ENCODE measurements at places on chromosomes 6 and 20. TPM values are rescaled to one million over a fixed set of nuclear protein-coding genes. Genes with fewer than 3 reads are reported as not detected.
A peak's percentile ranks its signal among the peaks of the same experiment; 100 is the strongest.

- H3K36me3 ChIP-seq = no peaks in the 10 kb centered on the region
- no peak overlapping the region for H3K27ac ChIP-seq
- no peaks in the 10 kb centered on the region for H3K4me1 ChIP-seq
- H3K4me3 ChIP-seq = no peak overlapping the region
- peaks cover 25% of the 10 kb centered on the region for H3K27me3 ChIP-seq
- peak; percentile 26 for DNase-seq
Measured at GRCh38 chr20:3068986-3069900, 2.2 kb upstream of the OXT start.

GRCh38 chr6:37115236-37115895 lies 54.6 kb upstream of the PIM1 start:
- H3K27me3 ChIP-seq = no peaks in the 10 kb centered on the region
- no peak overlapping the region for H3K27ac ChIP-seq
- H3K36me3 ChIP-seq = no peaks in the 10 kb centered on the region
- no peak overlapping the region for H3K4me3 ChIP-seq
- no peak for DNase-seq
- no peaks in the 10 kb centered on the region for H3K4me1 ChIP-seq

GRCh38 chr6:108118810-108119768 lies 44.5 kb upstream of the OSTM1 start:
- H3K27me3 ChIP-seq = peaks cover 75% of the 10 kb centered on the region
- H3K36me3 ChIP-seq = peaks cover 21% of the 10 kb centered on the region
- H3K4me1 ChIP-seq = peaks cover 22% of the 10 kb centered on the region
- no peak for DNase-seq
- H3K4me3 ChIP-seq = no peak overlapping the region
- H3K27ac ChIP-seq = no peak overlapping the region

DNA sequence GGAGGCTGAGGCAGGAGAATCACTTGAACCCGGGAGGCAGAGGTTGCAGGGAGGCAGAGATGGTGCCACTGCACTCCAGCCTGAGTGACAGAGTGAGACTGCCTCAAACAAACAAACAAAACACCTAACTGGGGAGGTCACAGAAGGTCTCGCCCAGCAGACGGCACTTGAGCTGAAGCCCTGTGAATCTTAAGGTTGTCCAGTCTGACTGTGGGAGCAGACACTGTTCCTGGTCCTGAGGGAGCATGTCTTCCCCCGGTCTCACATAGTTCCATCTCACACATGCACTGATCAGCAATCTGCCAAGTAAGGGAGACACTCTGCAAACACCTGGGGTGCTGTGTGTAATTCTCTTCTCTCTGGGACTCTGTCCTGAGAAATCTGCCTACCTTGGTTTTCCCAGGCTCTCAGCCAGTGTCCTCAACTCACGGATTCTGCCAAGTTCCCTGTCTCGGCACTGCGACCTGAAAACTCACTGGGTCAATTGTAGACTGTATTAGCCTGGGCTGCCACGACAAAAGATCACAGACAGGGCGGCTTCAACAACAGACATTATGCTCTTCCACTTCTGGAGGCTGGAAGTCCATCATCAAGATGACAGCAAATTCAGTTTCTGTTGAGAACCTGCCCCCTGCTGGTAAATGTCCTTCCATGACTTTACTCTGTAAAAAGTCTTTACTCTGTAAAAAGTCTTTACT lies 94.3 kb downstream of the JPH2 start:
- peak; percentile 54 for DNase-seq
- H3K36me3 ChIP-seq = no peaks in the 10 kb centered on the region
- H3K27ac ChIP-seq = no peak overlapping the region
- peaks cover 13% of the 10 kb centered on the region for H3K4me1 ChIP-seq
- H3K27me3 ChIP-seq = peaks cover 22% of the 10 kb centered on the region

DNA sequence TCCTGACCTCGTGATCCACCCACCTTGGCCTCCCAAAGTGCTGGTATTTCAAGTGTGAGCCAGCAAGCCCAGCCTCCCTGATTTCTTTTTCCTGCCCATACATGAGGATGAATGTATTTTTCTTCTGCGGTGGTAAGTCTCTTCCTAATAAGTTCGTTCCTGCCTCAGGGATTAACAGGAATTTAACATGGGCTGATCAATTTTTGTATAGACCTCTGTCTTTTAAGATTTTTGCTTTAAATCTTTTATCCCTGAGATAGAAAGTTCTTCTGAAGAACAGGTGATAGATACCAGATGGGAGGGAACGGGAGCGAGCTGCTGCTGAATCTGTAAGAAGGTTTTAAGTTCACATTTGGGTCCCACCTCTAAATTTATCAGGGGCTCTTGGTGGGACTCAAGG lies 7.0 kb upstream of the ZNFX1 start:
- peak overlapping the region; percentile 95 for H3K27ac ChIP-seq
- DNase-seq = no peak
- peak overlapping the region; percentile 38 for H3K4me3 ChIP-seq
- H3K27me3 ChIP-seq = peaks cover 29% of the 10 kb centered on the region
- H3K4me1 ChIP-seq = peaks cover 96% of the 10 kb centered on the region

DNA sequence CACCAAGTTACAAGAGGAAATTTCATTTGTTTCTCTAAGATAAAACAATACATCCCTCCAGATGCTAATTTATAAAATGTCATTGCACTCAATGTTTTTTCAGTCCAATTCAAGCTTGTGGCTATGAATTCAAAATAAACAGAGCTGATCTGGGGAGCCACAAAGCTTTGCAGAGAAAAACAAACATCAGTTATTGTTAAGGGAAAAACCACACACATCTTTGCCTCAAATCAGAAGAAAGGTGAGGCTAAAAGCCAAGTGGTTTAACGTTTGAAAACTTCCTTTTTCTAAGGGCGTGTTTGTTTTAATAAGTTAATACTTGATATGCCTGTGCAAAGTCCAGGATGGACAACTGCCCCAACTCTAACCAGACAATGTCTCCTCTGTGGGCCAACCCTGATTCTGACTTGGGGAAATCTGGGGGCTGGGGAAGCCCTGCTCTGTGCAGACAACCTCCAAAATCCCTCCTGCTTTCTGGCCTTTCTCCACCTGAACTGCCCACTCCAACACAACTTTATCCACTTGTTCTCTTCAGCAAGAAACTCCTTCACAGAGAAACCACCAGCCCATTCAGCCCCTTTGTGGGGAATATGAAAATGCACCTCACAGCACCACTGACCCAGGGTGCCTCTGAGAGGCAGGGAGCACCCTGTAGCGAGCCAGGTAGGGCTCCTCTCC lies 44.6 kb upstream of the NT5E start:
- H3K27ac ChIP-seq = peak overlapping the region; percentile 99
- DNase-seq = peak; percentile 71

GRCh38 chr20:6045566-6045965 lies 8.3 kb downstream of the LRRN4 start:
- no peaks in the 10 kb centered on the region for H3K36me3 ChIP-seq
- peaks cover 9% of the 10 kb centered on the region for H3K4me1 ChIP-seq
- H3K27me3 ChIP-seq = no peaks in the 10 kb centered on the region

Gene TSBP1
- not detected for total RNA-seq

Gene EEF1A2
- total RNA-seq = 359 TPM

DNA sequence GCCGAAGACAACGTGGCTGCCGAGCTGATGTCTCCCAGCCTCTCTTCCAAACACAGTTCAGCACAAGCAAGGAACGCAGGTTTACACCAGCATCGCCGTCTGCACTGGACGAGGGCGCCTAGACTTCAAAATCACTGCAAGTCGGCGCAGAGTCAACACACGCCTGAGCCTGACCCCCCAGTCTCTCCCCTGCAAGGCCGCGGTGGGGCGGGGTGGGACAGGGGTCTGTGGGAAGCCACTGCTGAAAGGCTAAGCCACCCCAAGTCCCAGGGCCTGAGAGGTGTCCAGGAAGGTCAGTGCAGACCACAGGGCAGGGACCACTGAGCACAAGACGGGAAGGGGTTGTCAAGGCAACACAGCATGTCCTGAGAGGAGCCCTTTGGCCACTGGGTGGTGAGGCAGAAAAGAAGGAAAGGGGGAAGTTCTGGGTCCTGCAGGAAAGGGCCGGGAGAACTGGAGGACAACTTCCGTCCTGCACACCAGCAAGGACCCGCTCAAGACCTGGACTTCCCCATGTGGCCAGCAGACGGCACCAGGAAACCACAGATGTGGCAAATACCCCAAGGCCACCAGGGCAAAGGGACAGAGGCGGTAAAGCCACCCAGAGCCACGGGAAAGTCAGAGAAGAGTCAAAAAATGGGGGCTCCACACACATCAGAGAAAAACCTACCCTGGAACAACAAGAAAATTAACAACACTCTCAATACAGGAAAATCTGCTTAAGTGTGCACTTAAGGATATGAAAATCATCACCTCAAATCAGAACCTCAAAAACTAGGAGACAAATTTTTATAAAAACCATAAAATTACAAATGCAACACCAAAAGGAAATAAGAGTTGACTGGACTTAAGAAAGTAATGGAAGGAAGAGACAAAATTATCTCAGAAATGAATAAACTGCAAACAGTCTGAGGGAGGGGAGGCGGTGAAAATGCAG lies 84.8 kb downstream of the TAF4 start:
- DNase-seq = peak; percentile 65
- peak overlapping the region; percentile 9 for H3K27ac ChIP-seq
- H3K4me3 ChIP-seq = no peak overlapping the region
- H3K4me1 ChIP-seq = peaks cover 7% of the 10 kb centered on the region

Gene DDAH2
- 89.6 TPM for total RNA-seq

DNA sequence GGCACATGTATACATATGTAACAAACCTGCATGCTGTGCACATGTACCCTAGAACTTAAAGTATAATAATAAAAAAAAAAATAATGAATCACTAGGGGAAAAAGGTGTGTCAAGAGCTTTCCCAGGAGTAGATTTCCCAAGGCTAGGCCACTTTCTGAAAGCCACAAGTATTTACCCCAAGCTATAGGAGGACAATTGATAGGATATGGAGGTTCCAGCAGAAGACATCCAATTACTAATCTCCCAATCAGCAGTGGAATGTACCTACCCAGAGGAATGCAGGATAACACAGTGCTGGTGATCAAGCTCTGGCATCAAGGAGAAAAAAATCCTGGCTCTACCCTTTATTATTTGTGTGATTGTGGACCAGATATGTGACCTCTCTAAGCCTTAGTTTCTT lies 562.7 kb downstream of the RFPL4B start:
- H3K36me3 ChIP-seq = no peaks in the 10 kb centered on the region
- H3K4me1 ChIP-seq = no peaks in the 10 kb centered on the region
- H3K4me3 ChIP-seq = no peak overlapping the region

DNA sequence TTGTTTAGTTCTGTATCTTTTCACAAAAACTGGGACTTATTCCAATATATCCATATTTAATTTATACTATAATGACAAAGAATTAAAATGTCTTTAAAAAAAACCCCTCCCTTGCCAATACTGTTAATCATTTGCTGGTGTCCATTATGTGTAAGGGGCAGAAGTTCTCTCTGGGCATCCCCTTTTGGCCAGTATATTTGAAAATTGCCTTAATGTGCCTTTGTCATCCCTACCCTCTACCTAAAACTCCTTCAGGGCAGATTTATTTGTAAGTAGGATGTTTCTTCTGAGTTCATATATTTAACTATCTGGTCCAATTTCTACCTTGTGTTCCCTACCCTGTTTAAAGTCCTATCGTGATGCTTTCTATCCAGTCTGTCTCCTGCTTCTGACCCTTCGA lies 62.9 kb downstream of the ARHGAP18 start:
- no peaks in the 10 kb centered on the region for H3K27me3 ChIP-seq
- DNase-seq = no peak
- peaks cover 50% of the 10 kb centered on the region for H3K36me3 ChIP-seq
- H3K4me1 ChIP-seq = peaks cover 75% of the 10 kb centered on the region
- peak overlapping the region; percentile 91 for H3K27ac ChIP-seq

- no peaks in the 10 kb centered on the region for H3K27me3 ChIP-seq
- peak; percentile 72 for DNase-seq
- H3K4me3 ChIP-seq = peak overlapping the region; percentile 18
- H3K27ac ChIP-seq = peak overlapping the region; percentile 95
- peaks cover 6% of the 10 kb centered on the region for H3K36me3 ChIP-seq
Measured at GRCh38 chr6:11143394-11144371, 32.2 kb upstream of the ERVFRD-1 start.

GRCh38 chr20:38811769-38812168 lies 6.3 kb downstream of the PPP1R16B start:
- peaks cover 87% of the 10 kb centered on the region for H3K27me3 ChIP-seq
- H3K27ac ChIP-seq = no peak overlapping the region
- H3K4me1 ChIP-seq = no peaks in the 10 kb centered on the region
- H3K4me3 ChIP-seq = no peak overlapping the region
- no peak for DNase-seq

Gene TRIM40
- 0.29 TPM for total RNA-seq

Gene SLC35D3
- total RNA-seq = not detected

- H3K36me3 ChIP-seq = no peaks in the 10 kb centered on the region
- DNase-seq = peak; percentile 19
- H3K4me1 ChIP-seq = no peaks in the 10 kb centered on the region
- no peak overlapping the region for H3K4me3 ChIP-seq
- H3K27ac ChIP-seq = no peak overlapping the region
Measured at GRCh38 chr20:14055127-14055742, 59.9 kb downstream of the MACROD2 start.

DNA sequence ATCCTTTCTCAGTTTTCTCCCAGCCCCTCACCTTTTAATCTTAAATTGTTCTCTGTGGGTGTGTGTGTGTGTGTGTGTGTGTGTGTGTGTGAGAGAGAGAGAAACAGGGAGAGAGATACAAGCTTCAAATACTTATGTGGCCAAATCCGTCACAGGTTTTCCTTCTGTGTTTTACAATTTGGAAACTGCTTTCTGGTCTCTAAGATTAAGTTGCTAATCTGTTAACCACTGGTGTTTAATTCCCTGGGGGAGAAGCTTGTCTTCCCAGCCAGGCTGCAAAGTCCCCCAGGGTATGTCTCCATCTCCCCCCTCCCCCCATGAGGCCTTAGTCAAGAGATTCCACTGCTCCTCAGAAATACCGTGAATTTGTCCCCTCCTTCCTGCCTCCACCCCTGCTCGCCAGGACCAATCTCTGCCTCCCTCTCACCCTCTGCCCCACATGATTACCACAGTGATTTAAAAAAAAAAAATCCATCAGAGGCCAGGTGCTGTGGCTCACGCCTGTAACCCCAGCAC lies 49.0 kb downstream of the RIPOR3 start:
- H3K4me3 ChIP-seq = peak overlapping the region; percentile 2
- DNase-seq = no peak
- H3K36me3 ChIP-seq = peaks cover 16% of the 10 kb centered on the region
- no peaks in the 10 kb centered on the region for H3K27me3 ChIP-seq
- H3K4me1 ChIP-seq = peaks cover 48% of the 10 kb centered on the region
- peak overlapping the region; percentile 3 for H3K27ac ChIP-seq

GRCh38 chr6:160190973-160191372 lies 67.6 kb downstream of the SLC22A2 start:
- no peaks in the 10 kb centered on the region for H3K4me1 ChIP-seq
- H3K27ac ChIP-seq = no peak overlapping the region
- H3K27me3 ChIP-seq = no peaks in the 10 kb centered on the region
- H3K4me3 ChIP-seq = no peak overlapping the region

DNA sequence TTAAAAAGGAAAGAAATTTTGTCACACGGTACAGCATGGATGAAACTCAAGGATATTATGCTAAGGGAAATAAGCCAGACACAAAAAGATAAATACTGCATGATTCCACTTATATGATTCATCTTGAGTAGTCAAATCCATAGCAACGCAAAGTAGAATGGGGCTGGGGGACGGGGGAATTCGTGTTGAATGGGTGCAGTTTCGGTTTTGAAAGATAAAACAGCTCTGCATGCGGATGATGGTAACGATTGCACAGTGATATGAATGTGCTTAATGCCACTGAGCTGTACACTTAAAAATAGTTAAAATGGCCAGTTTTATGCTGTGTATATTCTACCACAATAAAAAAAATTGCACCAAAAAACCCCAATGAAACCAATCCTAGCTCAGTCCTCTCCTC lies 52.9 kb upstream of the SIRPA start:
- no peak overlapping the region for H3K4me3 ChIP-seq
- no peak overlapping the region for H3K27ac ChIP-seq
- H3K4me1 ChIP-seq = peaks cover 21% of the 10 kb centered on the region
- DNase-seq = no peak
- peaks cover 33% of the 10 kb centered on the region for H3K27me3 ChIP-seq

Gene GSTA2
- total RNA-seq = not detected

All from Calu3 (cell line).